GM13977 (cell line): ENCODE measurements at places on chromosomes 6 and 20.

GRCh38 chr6:155158030-155158843 is 105.6 kb upstream of the CLDN20 start:
- DNase-seq: no peak

DNA sequence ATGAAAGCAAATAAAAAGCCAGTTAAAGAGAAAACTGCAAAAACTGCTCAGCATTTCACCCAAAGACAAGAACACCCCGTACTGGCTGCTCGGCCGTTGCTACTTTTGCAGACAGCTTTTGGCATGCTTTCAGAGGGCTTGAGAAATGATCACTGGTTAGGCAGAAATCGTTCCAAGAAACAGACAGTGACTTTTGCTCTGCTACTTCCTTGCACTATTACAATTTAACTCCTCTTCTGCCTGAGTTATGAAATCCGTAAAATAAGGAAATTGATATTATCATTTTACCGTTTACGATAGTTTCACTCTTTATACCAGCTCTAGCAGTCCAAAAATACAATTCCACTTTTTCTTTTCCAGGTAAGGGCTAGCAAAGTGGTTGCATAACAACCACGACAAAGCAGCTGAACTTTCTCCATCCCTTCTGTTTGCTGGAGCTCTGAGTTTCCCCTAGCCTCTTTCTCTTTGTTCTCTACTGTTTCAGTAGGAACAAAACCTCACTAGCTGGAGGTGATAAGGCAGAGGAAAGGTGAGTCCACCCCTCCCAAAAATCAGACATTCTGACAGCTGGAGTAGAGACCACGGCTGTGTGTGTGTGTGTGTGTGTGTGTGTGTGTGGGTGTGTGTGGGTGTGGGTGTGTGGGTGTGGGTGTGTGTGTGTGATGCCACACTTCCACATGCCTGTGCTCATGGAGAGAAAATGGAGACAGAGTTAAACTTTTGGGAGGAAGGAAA is 191.8 kb upstream of the RREB1 start:
- DNase-seq: no peak

GRCh38 chr6:10531942-10532341 is 10.8 kb downstream of the GCNT2 start:
- no peak for DNase-seq

- no peak for DNase-seq
Observed at GRCh38 chr6:140912686-140913085, 1220.0 kb upstream of the GJE1 start.

DNA sequence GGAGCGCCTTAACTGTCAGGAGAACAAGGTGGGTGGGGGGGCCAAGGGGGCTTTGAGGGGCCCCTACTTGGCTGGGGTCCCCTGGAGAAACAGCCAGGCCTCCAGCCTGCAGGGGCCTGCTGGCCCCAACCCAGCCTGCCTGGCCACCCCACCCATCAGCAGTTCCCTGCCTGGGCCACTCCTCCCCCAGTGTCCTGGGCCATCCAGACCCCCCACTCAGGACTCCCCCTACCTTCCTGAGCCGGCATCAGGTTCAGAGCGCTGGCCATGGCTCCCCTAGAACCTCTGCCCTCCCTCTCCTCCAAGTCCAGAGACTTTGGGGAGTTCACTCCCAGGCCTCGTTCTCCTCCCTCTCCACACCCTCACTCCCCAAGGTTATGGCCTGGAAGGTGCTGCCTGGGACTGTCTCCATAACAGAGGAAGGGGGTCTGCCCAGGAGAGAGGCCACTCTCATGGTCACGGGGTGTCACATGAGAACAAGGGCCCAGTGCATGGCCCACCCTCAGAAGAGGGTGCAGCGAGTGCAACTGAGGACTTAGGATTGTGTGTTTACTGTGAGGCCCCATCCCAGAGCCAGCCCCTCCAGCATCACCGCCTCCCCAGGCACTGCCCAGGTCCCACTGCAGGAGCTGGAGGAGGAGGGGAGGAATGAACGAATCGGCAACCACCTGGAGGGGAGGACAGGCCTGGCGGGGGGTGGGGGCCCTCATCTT is 6.0 kb downstream of the SLC17A9 start:
- no peak for DNase-seq

DNA sequence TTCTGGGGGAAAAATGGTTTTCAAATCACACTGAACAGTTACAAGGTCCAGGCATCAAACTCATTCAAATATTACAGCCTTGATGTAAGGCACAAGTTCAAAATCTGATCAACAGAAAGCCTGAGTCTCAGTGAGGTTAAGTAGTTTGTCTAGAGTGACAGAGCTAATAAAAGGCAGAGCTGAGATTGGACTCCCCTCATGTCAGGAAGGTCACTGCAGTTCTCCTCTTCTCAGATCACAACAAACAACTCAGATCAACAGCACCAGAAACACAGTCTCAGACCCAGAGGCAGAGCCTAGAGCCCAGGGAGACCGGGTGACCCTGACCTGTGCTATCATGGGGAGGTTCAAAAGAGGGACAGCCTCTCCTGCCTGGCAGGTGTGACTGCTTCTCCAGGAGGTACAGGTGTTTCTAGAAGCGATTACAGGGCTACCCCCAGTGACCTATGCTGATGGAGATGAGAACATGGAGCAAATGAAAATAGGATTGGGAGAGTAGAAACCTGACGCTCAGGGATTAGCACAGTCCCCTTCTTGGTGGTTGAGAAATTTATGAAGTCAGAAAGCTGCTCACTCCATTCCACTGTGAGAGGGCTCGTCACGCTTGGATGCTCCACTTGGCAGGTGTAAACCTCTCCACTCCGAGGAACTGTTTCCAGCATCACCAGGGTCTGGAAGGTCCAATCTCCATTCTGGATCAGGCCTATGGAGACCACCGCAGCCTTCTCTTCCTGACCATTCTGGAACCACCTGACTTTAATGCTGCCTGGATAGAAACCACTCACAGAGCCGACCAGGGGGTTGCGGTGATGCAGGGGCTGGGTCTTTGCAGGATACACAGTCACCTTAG is 24.3 kb upstream of the HLA-DRB5 start:
- DNase-seq: no peak

GRCh38 chr20:24465730-24466129 is 3.7 kb upstream of the SYNDIG1 start:
- DNase-seq: no peak

- DNase-seq: no peak
Observed at GRCh38 chr20:48405909-48406308, 421.9 kb downstream of the PREX1 start.

GRCh38 chr6:33419580-33420490 is at the start of gene SYNGAP1:
Gene SYNGAP1 (plus strand): TSS chr6:33420065. CDS start chr6:33420265, 200 bp downstream.
- DNase-seq: no peak
